ENCODE measurements at places on chromosomes 5 and 9.

GRCh38 chr5:34533582-34534522, 122.3 kb upstream of the RAI14 start:
- DNase-seq, result no peak

- DNase-seq, result peak; percentile 42
Measured at GRCh38 chr5:72065751-72066255, 41.5 kb upstream of the MAP1B start.

GRCh38 chr9:123044586-123044985, 11.1 kb downstream of the GPR21 start:
- no peak for DNase-seq

- DNase-seq, result no peak
Measured at GRCh38 chr5:91121347-91121993, 261.6 kb downstream of the ARRDC3 start.

- DNase-seq, result no peak
Measured at GRCh38 chr9:91900055-91900796, 49.8 kb downstream of the ROR2 start.

DNA sequence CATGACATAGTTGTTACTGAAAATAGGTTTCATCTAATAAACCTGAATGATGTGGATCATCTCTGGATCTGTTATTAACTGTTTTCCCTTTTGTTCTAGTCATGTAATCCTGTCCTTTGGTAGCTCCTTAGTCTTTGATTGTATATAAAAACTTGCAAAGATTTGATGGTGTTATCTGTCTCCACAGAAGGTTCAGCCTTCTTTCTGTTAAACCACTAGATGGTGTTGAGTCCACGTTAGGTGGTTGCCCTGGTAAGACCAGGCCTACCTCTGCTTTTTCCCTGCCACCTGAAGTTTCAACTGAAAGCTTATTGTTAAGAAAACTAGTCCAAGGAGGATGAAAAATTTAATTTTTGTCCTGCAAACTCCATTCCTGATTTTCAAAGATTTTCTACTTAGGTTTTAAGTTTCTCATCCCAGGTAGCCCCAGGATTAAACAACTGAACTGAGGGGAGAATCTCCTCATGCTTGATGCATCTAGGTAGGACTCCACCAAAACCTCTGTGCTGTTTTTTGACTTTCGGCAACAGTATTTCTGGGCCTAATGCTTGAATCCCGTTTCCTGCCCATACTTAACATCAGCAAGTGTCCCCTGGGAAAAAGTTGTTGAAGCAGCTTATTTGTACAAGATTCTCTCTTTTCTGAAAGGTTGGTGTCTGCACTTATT, 68.5 kb downstream of the RICTOR start:
- DNase-seq, result no peak

DNA sequence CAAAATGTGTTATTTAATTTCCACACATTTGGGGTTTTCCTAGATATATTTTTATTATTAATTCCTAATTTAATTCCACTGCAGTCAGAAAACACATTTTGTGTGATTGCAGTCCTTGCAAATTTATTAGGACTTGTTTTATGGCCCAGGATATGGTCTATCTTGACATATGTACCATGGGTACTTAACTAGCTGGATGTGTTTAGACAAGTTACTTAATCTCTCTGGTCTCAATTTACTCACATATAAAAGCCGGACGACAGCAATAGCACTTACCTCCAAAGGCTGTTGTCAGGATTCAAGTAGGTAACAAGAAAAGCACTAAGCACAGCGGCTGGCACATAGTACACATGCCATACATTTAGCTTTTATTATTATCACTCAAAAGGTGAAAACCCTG, 118.2 kb upstream of the MSX2 start:
- DNase-seq, result no peak

DNA sequence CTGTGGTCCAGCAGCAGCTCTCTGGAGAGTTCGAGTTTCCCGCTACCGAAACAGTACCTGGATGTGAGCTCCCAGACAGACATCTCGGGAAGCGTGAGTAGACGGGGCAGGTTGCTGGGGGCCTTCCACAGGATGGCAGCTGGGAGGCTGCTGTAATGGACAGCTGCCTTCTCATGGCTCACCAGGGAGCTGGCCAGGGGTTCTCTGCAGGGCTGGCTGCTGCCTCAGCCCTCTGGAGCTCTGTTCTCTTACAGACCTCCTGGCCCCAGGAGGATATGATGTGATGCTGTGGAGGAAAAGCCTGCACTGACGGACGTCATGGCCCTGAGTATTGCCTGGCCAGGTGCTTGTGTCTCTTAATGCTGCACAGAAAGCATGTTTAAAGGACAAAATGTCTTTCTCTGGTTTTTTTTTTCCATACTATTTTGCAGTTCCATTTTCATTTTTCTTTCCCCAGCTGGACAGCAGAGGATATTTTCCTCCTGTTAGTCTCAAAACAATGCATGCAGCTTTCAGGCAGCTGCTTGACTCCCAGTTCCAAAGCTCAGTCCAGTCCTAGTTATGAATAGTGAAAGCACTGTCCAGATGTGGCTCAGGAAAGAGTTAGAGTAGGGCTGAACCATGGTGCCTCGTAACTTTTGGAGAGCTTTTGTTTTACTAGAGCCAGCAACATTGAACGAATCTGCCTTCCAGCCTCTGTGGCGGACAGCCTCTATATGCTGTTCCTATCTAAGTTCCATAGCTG, 77.5 kb upstream of the RARS1 start:
- DNase-seq, result no peak

- DNase-seq, result no peak
Measured at GRCh38 chr5:116502616-116503015, 72.0 kb downstream of the SEMA6A start.

DNA sequence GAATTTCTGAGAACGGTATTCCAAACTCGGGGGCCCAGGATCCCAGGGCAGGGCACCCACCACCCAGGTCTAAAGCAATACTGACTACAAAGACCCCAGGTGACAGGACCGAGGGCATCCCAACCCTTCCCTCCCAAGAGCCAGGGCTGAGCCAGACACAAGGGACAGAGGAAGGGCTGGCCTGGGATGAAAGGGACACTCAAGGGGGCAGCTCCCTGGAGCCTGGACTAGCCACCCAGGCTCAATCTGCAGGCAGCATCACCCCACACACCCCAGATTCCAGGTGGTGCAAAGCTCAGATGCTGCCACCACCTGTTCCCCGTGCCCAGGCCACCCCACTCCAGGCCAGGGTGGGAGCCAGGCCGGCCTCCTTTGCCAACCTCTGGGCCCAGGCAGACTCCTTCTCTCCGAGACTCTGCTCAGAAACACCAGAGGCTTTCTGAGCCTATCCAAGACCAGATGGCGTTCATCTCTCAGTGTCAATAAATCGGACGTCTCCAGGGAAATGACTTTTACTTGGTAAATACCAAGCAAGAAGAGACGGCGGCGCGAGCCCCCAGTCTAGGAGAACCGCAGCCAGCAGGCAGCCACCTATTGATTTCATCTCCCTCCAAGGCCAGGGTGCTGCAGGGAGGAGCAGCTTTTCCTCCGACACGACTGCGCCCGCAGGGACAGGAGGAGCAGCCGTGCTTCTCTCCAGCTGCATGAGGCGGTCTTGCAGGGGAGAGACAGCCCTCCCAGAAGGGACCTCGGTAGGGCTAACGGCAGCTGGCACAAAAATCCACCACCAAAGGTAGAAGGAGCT, 94.1 kb upstream of the ADAMTS2 start:
- DNase-seq, result no peak

DNA sequence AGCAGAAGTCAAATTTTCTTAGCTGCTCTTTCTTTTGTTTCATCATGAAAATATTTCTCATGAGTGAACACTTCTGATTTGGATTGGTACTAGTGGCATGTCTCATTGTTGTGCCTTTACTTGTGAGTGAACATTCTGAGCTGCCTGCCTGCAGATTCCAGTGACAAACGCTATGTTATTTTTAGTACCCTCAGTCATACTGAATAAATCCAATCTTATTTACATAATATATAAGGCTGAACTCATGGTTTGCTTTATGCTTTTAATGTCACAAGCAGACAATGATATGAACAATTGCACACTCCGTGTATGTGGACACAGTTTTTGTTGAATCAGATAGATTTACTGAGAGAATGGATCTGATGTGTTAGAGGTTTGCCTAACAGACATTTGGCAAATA, 67.8 kb downstream of the ACTBL2 start:
- DNase-seq, result no peak

DNA sequence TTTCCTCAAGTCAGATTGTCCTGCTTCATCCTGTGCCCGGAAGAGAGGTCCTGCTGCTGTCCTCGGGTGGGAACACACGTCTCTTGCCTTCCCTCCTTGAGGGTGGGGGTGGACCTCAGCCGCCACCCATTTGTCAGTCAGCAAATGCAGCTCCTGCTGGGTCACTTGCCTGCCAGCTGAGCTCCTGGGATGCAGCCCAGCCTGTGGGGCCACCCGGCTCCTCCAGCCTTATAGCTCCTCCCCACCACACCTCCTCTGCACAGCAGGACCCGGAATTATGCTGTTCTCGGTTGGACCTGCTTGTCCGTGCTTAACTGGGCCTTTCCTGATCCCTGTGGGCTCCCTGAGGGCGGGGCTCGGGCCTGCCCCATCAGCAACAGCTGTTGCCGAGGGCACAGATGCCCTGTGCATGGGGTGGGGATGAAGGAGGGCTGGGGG, 52.7 kb downstream of the RXRA start:
- DNase-seq, result no peak

DNA sequence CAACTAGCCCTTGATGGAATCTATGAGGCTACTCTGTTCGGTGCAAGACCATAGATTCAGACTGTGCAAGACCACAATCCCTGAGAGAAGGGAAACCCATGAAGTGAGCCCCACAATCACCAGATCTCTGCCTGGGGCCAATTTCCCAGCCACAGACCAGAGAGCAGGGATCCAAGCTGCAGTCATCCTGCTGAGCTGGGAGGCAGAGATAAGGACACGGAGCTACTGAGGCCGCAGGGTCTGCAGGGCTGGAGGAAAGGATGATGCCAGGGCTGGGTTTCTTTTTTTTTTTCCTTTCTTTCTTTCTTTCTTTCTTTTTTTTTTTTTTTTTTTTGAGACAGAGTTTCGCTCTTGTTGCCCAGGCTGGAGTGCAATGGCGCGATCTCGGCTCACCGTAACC, 47.7 kb upstream of the FUBP3 start:
- no peak for DNase-seq

Measured in renal pelvis (tissue), 12 donors.